ENCODE measurements at places on chromosomes 12 and 14.

- no peak for DNase-seq
Observed at GRCh38 chr12:93592641-93593406, 20.3 kb downstream of the SOCS2 start.

DNA sequence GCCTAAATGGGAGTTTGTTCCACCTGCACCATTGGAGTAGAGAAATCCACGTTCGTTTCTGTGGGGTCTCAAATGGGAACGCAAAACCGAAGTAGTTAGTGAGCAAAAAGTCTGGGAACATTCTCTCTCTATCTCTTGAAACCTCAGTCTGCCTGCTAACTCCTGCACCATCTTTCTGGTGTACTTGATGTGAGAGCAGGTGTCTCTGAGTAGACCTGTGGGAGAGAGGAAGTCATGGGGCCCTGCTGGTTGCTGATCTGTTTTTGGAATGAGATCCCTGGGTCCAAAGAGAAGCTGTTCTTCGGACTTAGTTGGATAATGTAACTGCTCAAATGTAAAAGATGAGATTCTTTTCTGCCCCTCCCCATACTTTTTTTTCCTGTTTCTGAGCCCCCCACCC lies 57.3 kb downstream of the MAX start:
- DNase-seq, result no peak

DNA sequence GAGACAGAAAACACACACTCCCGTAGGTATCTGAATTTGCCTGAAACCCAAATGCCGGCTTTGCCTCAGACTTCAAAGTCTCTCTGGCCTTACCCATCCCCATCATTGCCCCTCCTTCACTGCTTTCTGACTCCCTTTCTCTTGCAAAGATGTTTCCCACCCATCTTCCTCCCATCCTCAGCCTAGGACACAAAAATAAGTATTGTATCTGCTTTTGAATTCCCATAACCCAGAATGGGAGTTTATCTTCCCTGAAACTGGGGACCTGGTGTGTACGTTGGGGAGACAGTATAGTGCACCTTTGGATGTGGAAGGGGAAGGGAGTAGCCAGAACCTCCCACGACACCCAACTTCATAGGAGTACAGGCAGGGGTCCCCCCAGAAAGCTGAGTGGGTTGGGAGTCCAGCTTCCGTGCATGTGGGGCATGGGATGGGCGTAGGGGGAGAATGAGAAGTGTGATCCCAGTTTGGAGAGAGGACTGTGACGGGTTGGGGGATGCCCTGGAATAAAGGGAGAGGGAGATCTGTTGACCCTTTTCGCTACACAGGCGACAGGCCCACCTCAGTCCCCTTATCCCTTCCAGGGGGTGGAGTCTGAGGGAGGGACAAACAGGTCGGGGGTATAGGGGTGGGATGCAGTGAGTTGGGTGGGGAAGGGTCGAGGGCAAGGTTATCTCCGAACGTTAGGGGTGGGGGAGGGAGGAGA lies 488 bp upstream of the KIF5A start:
- no peak for DNase-seq

- DNase-seq, result no peak
Observed at GRCh38 chr14:104981699-104982541, 3.7 kb upstream of the CLBA1 start.

DNA sequence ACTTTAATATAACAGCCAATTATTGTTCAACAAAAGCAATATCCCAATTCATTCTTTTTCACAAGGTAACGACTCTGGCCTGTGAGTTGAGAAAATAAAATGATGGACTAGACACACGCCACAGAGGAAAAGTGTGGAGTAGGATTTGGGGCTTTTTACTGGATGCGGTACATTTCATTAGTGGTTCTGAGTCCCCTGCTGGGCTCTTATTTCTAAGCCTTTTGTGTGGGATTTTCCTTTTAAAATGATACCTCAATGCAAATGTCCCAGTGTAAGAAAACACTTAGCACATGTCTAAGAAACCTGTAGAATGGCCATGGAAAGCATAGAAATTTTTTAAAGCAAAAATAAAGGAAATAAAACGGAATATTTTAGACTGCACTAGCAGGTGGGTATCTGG lies 73.4 kb downstream of the C12orf42 start:
- no peak for DNase-seq

DNA sequence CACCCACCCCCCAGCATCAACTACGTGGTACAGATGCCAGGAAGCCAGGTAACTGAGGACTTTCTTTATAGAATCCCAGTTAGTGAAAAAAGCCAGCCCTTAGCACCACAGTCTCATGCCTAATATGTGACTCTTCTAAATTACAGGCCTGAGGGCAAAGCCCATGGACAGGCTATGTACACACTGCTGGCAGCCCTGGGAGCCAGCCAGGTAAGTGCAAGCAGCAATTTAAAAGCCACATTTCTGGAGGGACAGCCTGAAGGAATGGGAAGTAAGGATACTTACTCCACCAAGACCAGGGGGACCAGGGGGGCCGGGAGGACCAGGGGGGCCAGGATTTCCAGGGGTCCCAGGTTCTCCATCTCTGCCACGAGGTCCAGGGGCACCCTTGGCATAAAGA lies 7.0 kb downstream of the COL2A1 start:
- DNase-seq, result no peak

- DNase-seq, result no peak
Observed at GRCh38 chr12:67593461-67594330, 54.8 kb upstream of the DYRK2 start.

- no peak for DNase-seq
Observed at GRCh38 chr14:34997762-34998161, 15.0 kb downstream of the SRP54 start.

GRCh38 chr12:95624589-95624988 lies 73.3 kb upstream of the USP44 start:
- DNase-seq, result no peak

- DNase-seq, result no peak
Observed at GRCh38 chr14:61749264-61749663, 13.0 kb upstream of the SNAPC1 start.

DNA sequence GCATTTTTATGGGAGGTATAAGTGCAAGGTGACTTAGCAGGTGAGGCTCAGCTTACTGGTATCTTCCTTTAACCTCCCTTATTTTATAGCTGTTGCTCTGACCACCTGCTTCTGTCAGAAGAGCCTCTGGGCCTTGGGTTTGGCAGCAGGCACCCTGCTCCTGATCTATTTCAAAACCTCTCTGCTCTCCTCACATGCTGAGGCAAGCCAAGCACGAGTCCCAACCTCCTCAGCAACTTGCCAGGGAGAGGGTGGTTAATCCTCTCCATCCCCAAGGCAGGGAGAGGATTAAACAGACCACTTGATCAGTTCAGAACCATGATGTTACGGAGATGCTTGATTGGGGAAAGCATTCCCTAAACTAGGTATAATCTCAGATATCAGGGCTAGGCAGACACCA lies 5.4 kb downstream of the PLEKHH1 start:
- DNase-seq, result no peak

DNA sequence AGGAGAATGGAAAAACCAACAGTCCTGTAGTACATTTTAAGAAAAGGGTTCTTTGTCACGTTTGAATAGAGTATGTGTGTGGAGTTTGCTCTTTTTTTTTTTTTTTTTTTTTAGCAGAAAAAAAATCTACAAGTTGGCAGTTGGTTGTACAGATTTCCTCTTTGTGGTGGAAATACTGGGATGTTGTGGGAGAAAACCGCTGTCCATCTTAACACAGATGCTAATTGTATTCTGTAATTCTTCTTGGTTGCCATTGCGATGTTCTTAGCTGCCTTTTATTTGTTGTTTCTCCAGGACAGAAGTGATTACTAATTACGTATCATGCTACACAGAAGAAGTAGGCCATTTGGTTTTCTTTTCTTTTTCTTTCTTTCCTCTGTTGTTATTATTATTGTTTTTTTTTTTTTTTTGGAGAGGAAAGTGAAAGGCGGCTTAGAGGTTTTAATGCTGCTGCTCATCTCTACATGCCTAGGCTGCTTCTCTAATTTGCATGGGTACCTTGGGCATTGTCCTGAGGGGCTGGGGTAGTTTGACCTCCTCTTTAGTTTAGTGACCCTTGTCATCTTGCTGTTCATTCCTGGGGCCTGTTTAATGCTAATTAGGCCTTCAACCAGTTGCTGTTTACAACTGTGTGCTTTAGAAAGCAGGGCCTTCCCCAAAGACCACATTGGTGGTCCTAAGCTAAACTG lies 94.7 kb downstream of the TMTC2 start:
- DNase-seq, result no peak

GRCh38 chr12:93847517-93848474 lies 170.6 kb downstream of the CRADD start:
- no peak for DNase-seq

GRCh38 chr14:23603103-23603502 lies 24.5 kb upstream of the JPH4 start:
- no peak for DNase-seq

DNA sequence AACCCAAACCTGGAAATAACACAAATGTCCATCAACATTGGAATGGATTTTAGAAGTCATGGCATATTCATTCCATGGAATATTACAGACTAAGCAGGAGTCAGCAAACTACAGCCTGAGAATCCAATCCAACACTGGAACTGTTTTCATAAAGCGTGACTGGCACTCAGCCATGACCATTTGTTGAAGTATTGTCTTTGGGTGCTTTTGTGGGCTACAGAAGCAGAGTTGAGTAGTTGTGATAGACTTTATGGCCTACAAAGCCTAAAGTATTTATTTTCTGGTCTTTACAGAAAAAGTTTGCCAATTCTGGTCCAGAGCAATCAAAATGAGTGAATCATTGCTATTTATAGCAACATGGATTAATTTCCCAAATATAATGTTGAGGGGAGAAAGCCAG lies 34.5 kb upstream of the FRS2 start:
- no peak for DNase-seq

- no peak for DNase-seq
Observed at GRCh38 chr12:55719371-55719770, 822 bp upstream of the RDH5 start.

GRCh38 chr12:66499000-66499399 lies 179.9 kb downstream of the GRIP1 start:
- DNase-seq, result no peak

- no peak for DNase-seq
Observed at GRCh38 chr12:22538311-22538710, 6.0 kb downstream of the C2CD5 start.

GRCh38 chr14:68426661-68427549 lies 366.0 kb downstream of the ZFP36L1 start:
- no peak for DNase-seq

GRCh38 chr14:49677643-49678042 lies 10.4 kb downstream of the POLE2 start:
- no peak for DNase-seq

- DNase-seq, result no peak
Observed at GRCh38 chr12:24534622-24535021, 414.3 kb downstream of the BCAT1 start.

DNA sequence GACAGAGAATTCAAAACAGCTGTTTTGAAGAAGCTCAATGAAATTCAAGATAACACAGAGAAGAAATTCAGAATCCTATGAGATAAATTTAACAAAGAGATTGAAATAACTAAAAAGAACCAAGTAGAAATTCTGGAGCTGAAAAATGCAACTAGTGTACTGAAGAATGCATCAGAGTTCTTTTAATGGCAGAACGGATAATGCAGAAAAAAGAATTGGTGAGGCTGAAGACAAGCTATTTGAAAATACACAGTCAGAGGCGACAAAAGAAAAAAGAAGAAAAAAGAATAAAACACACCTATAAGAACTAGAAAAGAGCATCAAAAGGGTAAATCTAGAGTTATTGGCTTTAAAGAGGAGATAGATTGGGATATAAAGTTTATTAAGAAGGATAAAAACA lies 103.3 kb downstream of the INSM2 start:
- DNase-seq, result no peak

DNA sequence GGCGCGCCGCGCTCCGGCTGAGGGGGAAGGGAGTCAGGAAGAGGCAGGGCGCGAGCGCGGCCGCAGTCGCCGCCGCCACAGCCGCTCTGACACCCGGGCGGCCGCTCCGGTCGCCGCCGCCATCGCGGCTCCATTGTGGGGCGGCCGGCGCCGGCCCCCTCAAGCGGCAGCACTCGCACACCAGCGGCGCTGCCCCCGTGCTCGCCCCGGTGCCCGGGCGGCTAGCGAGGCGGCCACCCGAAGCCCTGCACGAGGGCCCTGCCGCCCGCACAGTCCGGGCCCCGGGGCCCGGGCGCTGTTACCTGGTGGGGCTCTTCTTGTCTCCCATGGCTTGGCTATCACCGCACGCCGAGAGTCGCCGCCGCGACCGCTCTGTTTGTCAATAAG lies 202 bp downstream of the YAF2 start:
- DNase-seq, result no peak

DNA sequence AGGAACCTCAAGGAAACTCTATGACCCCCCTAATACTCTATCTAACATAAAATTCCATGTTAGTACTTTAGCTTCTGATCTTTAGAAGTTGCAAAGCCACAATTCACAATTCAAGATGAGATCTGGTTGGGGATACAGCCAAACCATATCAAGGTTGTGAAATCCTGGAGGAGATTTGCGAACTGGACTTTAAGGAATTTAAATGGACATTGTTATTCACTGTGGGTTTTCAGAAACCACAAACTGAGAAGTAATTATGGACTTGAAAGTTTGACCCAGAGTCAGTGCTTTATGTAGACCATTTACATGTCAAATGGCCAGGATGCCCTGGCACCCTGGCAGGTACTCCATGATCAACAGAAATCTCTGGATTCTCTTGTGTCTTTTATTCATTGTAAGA lies 14.2 kb upstream of the CDKL1 start:
- DNase-seq, result no peak

GRCh38 chr12:91316907-91317269 lies 134.3 kb upstream of the DCN start:
- DNase-seq, result no peak

DNA sequence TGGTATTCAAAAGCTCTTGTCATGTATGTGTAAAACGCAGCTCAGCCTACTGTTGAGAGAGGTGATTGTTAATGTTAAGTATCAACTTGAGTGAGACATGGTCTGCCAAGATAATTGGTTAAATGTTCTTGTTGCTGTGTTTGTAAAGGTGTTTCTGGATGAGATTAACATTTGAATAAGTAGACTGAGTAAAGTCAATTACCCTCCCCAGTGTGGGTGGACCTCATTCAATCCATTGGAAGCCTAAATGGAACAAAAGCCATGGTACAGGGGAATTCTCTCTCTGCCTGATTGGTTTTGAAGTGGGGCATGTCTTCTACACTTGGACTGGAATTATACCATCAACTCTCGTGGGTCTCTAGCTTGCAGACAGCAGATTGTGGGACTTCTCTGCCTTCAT lies 63.8 kb upstream of the RERGL start:
- no peak for DNase-seq

GRCh38 chr14:59347915-59348314 lies 117.3 kb downstream of the GPR135 start:
- no peak for DNase-seq

- no peak for DNase-seq
Observed at GRCh38 chr12:120093592-120094355, 22.8 kb downstream of the RAB35 start.

GRCh38 chr12:57213058-57213715 lies 3.4 kb upstream of the NXPH4 start:
- peak; percentile 59 for DNase-seq

GRCh38 chr14:93108105-93108504 lies 7.6 kb downstream of the ITPK1 start:
- DNase-seq, result no peak

Measured in amniotic stem cell (primary cell).